ENCODE measurements at places on chromosomes 5 and 9.

- DNase-seq, result no peak
These were observed 1601.0 kb upstream of the NUDT12 start for GRCh38 chr5:105163547-105163946.

GRCh38 chr5:74166064-74166463 lies 474.5 kb downstream of the ENC1 start:
- no peak for DNase-seq

DNA sequence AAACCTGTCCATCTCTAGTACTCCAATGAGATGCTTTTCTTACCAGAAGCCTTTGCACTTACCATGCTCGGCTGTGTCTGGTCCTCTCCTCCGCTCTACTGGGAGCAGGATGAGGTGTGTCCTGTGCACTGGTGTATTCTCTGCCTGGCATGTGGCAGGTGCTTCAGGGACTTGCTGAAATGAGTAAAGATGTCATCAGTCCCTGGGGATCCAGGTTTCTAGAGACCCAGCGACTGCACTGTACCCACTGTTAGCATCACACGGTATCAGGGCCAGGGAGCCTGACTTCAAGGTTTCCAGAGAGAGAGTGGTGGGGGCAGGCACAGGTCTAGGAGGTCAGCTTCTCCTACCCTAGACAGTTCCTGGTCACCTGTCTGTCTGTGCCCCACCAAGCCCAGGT lies 10.5 kb downstream of the PTTG1 start:
- no peak for DNase-seq

DNA sequence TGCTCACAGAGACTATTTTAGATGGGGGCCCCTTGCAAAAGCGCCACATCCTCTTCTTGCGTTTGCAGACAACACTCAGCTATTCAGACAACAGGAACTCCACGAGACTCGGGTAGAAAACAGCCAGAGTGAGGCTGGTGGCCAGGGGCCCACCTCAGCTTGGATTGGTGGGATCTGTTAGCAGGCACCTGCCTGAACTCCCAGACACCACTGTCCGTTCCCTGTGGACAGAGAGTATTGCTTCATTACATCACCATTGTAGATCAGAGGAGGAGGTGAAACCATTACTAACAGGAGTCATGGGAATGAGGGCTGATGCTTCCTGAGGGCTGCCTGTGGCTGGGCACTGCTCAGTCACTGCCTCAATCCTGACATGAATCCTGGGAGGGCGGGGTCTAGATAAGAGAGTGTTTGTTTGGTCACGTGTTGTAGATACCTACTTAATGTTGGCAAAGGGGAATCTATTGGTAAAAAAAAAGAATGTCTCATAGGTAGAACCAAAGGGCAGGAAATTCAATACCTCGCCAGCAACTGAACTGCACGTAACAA lies 4.4 kb upstream of the RAPGEF1 start:
- DNase-seq, result peak; percentile 47

GRCh38 chr9:98491231-98491651 lies 217.5 kb downstream of the GABBR2 start:
- DNase-seq, result no peak

All from CD4-positive, alpha-beta T cell treated with Interleukin-6 at 100 ng/mL for 8 hours (primary cell).